ENCODE measurements at places on chromosomes 4 and X. TPM values are rescaled to one million over a fixed set of nuclear protein-coding genes. Genes with fewer than 3 reads are reported as not detected.

The DRP2 gene
- polyA plus RNA-seq = 11.1 TPM

The MMGT1 gene
- 25.7 TPM for polyA plus RNA-seq

The AMTN gene
- not detected for polyA plus RNA-seq

The PABPC4L gene
- polyA plus RNA-seq = 1.5 TPM

The CSN1S1 gene
- not detected for polyA plus RNA-seq
